ENCODE measurements at places on chromosomes 5 and 9.

DNA sequence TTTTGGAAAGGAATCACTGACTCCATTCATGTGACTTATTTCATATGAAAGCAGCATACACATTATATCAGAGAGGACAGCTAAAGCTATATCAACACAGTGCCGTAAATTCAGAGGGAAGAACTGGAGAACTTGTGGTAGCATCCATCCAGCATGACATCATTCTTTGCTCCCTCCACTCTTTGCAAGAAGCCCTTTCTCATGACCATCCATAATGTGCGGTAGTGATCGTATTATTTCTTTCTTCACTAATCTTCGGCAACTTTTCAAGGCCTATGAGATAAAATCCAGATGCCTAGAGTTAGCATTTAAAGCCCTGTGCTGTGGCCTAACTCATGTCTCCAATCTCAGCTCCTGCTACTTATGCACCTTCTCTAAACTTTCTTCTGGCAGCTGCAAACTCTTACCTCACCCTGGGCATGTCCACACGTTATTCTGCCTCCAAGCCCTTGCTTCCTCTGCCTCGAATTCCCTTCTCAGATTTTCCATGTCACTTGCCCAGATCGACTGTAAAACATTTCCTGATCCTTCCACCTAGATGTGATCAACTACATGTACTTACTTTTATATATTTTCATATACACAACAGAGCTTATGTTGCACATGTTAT lies 307.3 kb upstream of the SGCD start:
- no peak for DNase-seq

DNA sequence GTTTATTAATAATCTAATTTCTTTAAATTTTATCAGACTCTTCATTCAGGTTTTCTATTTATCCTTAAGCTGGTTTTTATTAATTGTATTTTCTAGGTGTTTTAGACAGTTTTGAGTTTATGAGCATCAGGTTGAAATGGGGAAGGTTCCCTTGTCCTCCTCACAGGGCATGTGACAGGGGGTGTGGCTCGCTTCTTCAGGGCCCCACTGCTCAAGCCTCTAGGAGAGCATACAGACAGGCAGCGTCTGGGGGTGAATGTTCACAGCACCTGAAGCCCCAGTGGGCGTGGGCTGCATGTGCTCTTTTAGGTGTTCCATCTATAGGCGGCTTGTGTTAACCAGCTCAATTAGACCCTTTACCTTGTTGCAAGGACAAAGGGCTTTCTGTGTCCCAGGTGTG lies 78.2 kb upstream of the RUFY1 start:
- DNase-seq = no peak

DNA sequence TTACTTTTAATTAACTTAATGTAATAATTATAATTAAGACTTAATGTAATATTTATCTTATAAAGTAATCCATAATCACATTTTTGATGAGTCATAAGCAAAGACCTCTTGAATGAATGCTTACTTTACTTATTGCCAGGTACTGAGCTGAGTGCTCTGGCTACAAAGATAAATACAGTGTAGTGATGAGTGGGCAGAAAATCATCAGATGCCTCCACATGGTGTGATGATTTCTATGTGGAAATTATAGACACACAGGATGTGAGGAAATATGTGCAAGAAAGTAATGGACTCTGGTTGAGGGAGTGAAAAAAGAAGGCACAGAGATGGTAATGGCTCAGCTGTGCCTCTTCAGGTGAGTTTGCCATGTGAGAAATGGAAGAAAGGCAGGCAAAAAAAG lies 422.6 kb upstream of the CD180 start:
- no peak for DNase-seq

DNA sequence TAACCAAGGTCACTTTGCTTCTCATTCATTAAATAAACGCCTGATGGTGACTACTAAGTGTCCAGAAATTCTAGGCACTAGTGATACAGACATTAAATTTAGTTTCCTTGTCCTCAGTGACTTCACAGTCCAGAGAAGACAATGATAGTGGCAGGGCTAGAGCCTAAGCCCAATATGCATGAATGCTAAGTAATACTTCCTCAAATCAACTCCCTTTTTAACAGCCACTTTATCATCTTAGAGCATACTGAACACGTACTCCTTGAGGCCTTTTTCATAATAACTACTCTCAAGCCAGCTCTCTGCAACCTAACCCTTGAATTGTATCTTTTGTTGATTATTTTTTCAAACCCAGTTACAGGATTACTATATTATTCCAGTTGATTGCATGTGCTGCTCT lies 74.1 kb downstream of the STX17 start:
- no peak for DNase-seq

GRCh38 chr9:4290427-4290837 lies 9.4 kb downstream of the GLIS3 start:
- no peak for DNase-seq

Measured in stimulated activated CD4-positive, alpha-beta T cell treated with anti-CD3 and anti-CD28 coated beads, Interleukin-4, amount 100 ng/mL, for 4 hours (primary cell).